ENCODE measurements at places on chromosomes 2 and 18.

DNA sequence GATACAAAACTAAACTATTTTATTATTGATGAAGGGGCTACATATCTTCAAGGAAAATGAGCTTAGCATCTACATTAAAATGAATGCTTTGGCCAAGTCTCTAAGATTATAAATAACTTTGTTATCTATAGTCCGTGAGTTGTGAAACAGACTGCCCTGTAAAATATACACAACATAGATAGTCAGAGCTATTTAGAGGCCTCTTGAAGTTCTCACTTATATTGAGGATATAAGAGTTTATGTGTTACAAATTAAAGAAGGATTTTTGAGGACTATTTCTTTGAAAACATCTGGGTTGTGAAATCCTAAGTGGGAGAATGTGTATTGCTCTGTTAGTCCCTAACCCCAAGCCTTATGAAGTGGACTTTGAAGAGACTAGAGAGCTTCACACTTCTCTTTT is 292.0 kb upstream of the CDH2 start:
- no peak for DNase-seq

- no peak for DNase-seq
These were observed 155.4 kb upstream of the VRK2 start for GRCh38 chr2:57891086-57891712.

- DNase-seq: no peak
These were observed 144.8 kb downstream of the SMAD7 start for GRCh38 chr18:48805826-48806535.

- DNase-seq: no peak
These were observed 249.2 kb upstream of the FIGN start for GRCh38 chr2:163984986-163985385.

DNA sequence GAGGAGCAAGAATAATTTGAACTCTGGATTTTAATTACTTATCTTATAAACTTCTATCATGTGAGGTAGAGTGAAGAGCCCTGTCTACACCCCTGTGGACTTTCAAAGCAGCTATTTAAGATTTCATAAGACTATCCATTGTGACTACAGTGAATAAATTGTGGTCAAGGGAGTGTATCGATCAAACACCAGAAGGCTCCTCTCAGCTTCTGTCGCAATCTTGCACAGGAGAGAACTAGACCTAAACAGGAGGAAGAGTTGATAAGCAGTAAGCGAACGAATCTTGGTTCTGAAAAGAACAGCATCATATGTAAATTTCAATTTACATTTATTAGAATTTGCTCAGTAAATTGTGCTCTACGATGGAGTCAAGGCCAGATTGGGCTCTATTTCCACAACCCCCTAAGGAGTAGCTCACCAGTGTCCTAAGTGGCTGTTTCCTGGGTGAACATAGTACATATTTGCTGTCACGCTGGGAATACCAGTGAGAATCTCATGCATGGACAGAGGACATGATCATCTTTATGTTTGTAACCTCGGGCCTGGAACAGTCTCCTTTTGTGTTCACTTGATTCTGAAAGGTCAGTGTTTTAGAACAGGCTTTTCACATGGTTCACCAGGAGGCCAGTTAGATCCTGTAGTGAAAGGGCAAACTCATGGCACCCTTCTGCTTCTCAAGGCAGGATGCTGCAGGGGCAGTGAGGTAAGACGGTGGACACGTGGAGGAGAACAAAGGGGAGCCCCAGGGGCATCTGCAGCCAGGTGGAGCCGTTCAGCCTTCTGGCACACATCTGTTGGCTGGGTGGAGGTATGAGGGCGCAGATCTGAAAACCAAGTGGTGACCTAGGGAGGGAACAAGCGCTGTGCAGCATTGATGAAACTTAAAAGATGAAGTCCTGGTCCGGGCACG is 33.3 kb downstream of the NPAS2 start:
- DNase-seq: peak; percentile 23

- no peak for DNase-seq
These were observed 90.6 kb downstream of the SKA1 start for GRCh38 chr18:50465211-50466153.

- peak; percentile 7 for DNase-seq
These were observed 239.3 kb downstream of the FBXO15 start for GRCh38 chr18:73908323-73908722.

DNA sequence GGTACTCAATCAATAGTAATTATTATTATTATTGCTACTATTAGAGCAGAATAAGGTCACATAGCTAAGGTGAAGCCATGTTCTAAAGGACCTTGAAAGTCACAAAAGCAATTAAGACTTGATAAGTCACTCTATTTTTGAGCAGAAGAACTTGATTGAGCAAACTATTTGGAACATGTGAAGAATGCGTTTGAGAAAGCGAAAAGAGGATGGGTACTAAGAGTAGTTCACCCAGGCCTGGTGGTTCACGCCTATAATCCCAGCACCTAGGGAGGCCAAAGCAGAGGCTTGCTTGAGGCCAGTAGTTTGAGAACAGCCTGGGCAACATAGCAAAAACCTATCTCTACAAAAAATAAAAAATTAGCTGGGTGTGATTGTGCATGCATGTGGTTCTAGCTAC is 7.2 kb upstream of the RTN4 start:
- DNase-seq: no peak

DNA sequence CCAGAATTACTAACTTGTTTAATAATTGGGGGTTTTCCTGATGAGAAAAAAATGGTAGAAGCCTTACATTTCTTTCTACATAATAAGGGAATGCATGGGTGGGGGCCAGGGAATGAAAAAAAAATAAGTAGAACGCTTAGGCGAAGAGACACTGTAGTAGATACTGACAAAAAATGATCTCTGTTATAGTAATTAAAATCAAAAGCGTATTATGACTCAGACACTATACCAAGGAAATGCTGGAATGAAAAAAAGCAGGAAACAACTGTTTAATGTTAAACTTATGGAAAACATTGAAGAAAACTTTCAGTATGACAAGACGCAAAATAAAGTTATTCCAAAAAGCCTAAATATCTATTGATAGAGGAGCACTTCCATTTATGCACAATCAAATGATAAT is 42.9 kb downstream of the PRPF40A start:
- no peak for DNase-seq

Measured in HT-29 (cell line).